ENCODE measurements at places on chromosomes 7 and 10.

DNA sequence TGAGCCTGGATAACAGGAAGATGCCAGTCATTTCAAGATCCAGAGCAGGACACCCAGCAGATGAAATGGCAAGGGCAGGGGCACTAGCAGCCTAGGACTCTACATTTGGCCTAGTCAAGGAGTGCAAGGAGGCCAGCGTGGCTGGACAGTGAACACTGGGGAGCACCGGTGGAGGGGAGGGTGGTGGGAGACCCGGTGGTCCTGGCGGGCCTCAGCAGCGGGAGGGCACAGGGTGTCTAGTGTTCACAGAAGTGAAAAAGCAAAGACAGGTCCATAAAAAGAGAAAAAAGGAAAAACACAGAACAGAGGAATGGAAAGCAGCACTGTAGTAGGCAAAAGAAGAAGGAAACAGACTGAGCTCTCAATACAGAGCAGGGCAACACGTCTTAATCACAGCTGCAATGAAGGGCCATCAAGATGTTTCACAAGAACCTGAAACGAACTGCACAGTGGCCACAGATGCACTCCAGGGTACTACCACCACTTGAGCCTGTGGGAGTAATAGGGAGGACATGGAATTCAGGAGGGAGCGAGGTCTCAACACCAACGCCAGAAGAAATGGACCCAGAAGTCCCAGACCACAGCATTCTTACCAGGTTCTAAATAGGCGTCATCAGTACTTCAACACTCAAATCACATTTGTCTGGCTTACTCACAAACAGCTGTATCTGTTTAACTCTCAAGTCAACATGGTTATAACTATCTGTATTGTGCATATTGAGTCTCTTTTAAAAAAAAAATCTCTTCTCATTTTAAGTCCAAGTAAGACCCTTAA, 573.7 kb downstream of the PARD3 start:
- DNase-seq, result no peak

DNA sequence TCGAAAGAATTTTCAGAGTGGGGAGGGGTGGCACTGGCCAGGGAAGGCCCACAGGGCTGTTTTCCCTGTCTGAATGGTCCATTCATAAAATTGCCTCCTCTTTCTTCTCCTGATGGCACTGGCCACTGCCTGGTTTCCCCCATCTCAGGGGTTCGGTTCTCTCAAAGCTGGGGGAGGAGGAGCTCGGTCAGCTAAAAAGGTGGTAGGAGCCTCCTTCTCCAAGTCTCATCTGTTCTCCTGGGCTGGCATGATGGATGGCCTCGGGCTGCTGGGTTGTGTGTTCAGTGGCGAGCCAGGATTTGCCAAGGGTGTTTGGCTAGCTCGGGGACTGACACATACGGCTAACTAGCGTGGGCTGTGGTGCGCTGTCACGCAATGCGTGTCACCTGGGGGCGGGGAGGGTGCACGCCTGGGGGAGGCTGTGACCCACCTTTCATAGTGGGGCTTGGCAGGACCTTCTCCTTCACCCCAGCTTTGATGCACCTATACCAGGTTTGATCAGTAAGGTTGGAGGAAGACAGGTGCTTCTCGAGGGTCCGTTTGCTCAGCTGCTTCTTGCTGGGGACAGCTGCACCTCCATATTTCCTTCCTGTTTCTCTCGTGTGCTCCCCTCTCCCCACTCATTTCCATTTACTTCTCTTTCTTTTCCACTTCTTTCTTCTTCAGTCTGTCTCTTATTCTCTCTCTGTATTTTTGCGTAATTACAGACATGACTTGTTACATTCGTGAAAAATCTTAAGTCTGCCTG, 36.3 kb downstream of the RBM20 start:
- no peak for DNase-seq

DNA sequence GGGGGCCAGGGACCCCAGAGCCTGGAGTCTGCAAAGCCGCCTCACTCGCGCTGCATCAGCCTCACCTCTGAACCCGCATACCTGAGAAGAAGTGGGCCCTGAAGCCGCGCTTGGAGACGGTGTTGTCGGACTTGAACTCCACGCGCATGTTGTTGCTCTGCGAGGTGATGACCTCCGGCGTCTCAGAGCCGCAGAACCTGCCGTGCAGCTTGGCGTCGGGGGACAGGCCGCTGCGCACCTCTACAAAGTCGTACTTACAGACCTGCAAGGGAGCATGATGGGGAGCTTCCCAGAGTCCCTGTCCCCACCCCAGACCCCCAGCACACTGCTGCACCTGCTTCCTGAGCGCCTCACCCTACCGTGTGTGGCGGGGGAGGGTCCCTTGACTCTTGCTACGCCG, 25.7 kb upstream of the OPALIN start:
- no peak for DNase-seq

- no peak for DNase-seq
Observed at GRCh38 chr10:93199191-93199751, 125.6 kb downstream of the CYP26A1 start.

DNA sequence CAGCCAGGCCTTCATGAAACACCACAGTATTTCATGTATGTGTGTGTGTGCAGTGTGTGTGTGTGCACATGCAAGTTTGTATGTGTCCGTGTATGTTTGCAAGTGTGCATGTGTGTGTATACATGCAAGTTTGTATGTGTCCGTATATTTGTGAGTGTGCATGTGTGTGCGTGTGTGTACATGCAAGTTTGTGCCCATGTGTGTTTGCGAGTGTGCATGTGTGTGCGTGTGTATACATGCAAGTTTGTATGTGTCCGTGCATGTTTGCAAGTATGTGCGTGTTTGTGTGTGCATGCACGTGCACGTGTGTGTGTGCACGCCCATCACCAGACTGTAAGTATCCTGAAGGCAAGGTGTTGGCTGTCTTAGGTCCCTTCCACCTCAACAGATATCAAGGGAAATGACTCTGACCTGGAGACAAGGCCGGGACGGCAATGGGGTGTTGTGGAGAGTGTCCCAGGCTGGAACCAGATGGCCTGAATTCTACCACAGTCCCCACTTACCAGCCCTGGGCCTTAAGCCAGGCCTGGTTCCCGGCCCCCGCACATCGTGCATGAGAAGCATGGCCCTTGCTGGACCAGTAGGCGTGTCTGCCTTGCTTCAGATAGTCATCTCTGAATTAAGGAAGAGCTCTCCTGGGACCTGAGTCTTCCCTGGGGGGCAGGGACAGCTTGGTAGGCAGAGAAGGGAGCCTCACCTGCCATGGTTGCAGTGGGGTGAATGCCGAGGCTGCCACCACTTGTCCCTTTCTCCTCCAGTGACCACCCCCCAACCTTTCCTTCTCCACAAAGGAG, 140.0 kb downstream of the GRK5 start:
- DNase-seq, result no peak

- DNase-seq, result no peak
Observed at GRCh38 chr7:90586091-90586490, 10.0 kb upstream of the CDK14 start.

- no peak for DNase-seq
Observed at GRCh38 chr10:58439632-58440364, 54.6 kb downstream of the TFAM start.

DNA sequence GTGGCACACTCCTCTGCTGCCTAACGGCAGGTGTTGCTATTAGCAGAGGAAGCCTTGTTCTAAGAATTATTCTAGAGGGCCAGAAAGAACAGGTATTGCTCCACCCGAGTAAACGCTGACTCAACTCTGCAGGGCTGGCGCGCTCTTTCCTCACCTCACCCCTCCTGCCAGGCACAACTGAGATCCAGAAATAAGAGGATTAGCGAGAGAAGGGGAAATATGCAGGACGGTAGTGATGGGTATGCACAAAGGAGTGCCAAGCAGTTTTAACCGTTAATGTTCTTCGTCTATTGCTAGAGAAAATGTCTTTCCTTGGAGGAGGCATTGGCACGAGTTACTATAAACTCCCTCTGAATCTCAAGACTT, 369 bp upstream of the SCIN start:
- DNase-seq, result no peak

DNA sequence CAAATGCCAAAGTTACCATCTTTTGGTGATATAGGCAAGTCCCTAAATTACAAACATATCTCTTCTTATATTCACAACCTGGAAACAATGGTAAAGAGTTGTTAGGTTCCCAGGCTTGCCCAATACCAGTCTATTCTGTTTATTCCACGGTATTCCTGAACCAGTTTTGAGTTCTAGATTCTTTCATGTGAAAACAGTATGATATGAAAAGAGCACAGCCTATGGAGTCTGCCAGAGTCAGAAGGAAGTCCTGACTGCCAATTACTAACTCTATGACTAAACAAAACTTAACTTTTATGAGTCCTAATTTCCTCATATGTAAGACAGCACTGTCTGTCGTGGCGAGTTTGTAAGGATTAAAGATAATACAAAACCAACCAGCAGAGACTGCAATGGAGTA, 5.6 kb downstream of the ABI1 start:
- no peak for DNase-seq

DNA sequence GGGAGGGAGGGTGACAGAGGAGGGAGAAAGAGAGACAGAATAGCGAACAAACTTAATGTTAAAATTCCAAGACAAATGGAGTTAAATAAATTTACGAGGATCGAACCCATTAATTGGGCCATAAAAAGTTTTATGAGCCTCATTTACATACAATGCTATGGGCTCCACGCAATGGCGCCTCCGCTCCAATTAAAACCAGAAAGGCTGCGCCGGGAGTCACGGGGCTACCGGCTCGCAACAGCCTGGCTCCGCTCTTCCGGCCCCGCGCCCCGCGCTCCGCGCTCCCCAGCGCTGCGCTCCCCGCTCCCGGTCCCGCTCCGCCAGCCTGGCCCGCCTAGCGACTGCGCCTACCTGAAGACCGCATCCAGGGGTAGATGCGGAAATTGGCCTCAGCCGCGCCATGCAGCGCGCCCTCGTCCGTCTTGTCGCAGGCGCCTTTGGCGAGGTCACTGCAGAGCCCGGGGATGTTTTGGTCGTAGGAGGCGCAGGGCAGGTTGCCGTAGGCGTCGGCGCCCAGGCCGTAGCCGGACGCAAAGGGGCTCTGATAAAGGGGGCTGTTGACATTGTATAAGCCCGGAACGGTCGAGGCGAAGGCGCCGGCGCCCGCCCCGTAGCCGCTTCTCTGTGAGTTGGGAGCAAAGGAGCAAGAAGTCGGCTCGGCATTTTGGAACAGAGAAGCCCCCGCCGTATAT, 513 bp downstream of the HOXA7 start:
- DNase-seq, result no peak

DNA sequence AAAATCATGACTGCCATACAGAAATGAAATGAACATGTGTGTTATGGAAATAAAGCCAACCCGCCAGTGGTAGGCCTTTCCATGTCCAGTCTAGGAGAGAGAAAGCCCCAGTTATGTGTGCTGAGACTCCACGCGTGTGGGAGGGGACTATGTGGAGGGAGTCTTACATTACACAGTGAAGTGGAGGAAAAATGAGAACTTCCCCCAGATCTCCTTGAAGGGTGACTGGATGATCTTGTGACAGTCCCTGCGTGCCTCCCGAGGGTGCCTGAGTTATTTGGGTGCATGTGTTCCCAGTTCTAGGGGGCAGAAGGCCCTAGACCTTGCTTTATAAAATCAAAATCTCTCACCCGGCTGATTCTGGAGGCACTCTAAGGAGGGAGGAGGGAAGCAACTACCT, 24.2 kb downstream of the UPP1 start:
- DNase-seq, result no peak

DNA sequence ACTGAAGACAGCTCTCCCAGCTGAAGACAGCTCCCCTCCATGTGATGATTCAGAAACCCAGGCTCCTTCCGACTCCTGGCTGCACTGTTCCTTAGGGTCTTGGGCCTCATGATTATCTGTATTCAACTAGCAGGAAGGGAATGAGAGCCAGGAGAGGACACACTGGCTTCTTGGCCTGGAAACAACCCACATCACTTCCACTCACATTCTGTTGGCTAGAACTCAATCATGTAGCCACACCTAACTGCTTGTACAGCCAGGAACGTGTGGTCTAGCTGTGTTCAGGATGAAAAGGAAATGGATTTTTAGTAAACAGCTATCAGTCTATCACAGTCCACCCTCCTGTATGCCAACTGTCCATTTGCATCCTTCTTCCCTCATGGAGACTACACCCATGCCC, 30.5 kb upstream of the XPNPEP1 start:
- no peak for DNase-seq

- no peak for DNase-seq
Observed at GRCh38 chr7:134695321-134695860, 48.7 kb downstream of the BPGM start.

- DNase-seq, result no peak
Observed at GRCh38 chr10:83617692-83618545, 521.4 kb upstream of the GHITM start.

DNA sequence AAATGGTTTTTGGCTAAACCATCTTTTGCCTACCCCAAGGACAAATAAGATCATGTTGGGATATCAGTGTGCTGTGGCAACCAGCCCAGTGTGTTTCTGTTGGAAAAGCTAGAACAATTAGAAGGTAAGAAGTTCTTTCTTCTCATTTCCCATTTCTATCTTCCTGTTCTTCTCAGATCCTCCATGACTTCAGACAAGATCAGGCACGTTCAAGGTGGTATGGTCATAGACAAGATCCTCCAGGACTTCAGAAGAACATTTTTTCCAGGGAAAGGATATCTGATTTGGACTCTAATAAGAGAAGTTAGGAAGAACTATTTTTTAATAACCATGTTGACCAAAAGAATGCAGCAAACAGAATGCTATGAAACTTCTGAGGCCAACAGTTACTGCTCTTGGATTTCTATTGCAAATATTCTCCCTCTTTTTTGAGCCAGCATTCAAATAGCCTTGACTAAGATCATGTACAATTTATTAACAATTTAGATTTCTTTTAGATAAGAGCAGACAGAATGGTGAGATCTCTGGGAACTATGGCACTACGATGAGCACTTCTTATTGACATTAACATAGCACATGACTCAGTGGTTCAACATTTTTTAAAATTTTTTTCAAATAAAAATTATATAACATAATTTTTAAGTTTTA, 15.9 kb downstream of the HYCC1 start:
- DNase-seq, result no peak

DNA sequence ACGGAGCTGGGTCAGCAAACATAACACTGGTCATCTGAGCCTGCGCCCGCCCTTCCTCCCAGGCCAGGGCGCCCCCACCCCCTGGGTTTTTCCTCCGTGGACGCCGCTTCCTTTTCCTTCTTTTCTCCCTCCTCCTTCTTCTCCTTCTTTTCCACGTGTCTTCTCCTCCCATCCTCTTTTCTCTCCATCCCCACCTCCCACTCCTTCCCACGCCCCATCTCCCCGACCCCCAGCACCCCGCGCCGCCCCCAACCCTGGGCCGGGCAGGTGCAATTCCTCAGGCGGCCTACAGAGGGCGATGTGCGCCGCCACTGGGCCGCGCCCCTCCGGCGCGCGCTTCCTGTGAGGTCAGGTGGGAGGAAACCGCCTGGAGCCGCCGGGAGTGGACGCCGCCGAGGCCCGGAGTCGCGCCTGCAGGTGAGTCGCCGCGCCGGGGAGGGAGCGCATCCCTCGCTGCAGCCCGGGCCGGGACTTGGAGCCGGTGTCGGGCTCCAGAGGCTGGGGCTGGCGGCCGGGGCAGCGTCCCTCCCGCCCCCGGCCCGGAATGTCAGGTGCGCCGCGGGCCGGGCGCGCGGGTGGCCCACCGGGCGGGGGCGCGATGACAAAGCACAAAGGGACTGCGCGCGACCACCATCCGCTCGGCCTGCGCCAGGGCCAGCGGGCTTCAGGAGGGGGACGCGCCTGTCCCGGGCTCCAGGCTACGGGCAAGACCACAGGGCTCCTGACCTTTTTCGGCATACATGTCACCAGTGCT, at the start of gene FAM241B:
FAM241B (plus strand) TSS at position 351 of the 754 bp plus-strand sequence. CDS start 1,497 bp downstream, outside the sequence.
- peak; percentile 39 for DNase-seq

All from NCI-H1930 (cell line).